DND-41 (cell line): ENCODE measurements at places on chromosomes 3 and 15.

DNA sequence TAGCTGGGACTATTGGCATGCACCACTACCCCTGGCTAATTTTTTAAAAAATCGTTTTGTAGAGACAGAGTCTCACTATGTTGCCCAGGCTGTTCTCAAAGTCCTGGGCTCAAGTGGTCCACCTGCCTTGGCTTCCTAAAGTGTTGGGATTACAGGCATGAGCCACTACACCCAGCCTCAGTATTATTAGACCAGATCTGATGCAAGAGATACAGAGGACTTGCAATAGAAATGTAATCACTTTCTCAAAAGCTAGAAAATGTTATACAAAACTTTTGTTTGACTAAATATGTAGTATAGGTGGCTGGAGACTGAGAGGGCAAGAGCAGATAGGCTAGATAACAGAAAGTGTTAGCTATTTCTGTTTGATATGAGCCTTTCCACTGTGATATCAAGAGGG, 531.9 kb downstream of the SOX2 start:
- no peaks in the 10 kb centered on the region for H3K27me3 ChIP-seq
- no peak overlapping the region for H3K4me3 ChIP-seq
- no peak overlapping the region for H3K27ac ChIP-seq
- no peaks in the 10 kb centered on the region for H3K4me1 ChIP-seq
- DNase-seq, result no peak
- H3K36me3 ChIP-seq, result no peaks in the 10 kb centered on the region

DNA sequence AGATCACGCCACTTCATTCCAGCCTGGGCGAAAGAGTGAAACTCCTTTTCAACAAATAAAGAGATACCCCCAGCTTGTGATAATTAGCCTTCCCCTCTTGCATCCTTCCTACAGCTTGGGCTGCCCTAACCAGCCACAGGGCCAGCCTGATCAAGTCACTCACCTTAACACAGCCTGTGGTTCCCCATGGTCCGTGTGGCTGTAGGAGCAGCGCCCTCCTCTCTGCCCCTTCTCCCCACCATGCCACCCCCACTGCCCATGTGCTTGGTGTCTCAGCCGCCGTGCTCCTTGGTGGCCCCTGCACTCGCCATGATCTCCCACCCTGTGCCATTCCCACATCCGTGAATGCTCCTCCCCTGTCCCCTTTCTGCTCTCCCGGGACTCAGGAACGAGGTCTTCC, 13.2 kb upstream of the RPP14 start:
- H3K4me1 ChIP-seq, result no peaks in the 10 kb centered on the region
- H3K27ac ChIP-seq, result no peak overlapping the region
- no peaks in the 10 kb centered on the region; the same call in 1 of the 2 replicates for H3K36me3 ChIP-seq
- no peak for DNase-seq
- no peak overlapping the region for H3K4me3 ChIP-seq

GRCh38 chr3:51373658-51374421, 11.3 kb upstream of the MANF start:
- no peaks in the 10 kb centered on the region for H3K36me3 ChIP-seq
- H3K27me3 ChIP-seq, result peaks cover 6% of the 10 kb centered on the region
- no peaks in the 10 kb centered on the region for H3K4me1 ChIP-seq
- no peak for DNase-seq

GRCh38 chr3:99523431-99524127, 114.8 kb upstream of the COL8A1 start:
- H3K4me3 ChIP-seq, result no peak overlapping the region
- no peak overlapping the region for H3K27ac ChIP-seq
- no peak for DNase-seq
- H3K36me3 ChIP-seq, result no peaks in the 10 kb centered on the region

GRCh38 chr3:165339753-165340152, 143.6 kb upstream of the SLITRK3 start:
- no peaks in the 10 kb centered on the region for H3K36me3 ChIP-seq
- H3K4me3 ChIP-seq, result no peak overlapping the region
- no peaks in the 10 kb centered on the region for H3K27me3 ChIP-seq
- no peak for DNase-seq

- no peaks in the 10 kb centered on the region for H3K27me3 ChIP-seq
- no peak overlapping the region for H3K4me3 ChIP-seq
- H3K4me1 ChIP-seq, result no peaks in the 10 kb centered on the region
Measured at GRCh38 chr15:67917037-67917436, 77.2 kb upstream of the RNU6-1 start.

DNA sequence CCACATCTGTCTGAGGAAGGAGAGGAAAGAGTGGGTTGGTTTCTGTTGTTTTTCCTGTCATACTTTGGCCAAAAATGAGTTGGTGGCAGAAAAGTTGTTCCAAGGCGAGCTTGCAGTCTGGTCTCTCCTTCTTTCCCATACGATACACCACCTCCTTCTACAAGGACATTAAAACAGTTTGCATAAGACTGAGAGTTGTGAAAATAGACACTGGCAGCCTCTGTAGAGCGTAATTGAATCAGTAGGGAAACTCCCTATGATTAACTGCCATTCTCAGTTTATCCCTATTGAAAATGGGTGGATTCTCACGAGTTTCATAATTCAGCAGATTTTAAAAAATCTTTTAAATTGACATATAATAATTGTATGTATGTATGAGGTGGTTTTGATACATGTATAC, 3.7 kb upstream of the LSG1 start:
- no peak overlapping the region for H3K4me3 ChIP-seq
- no peaks in the 10 kb centered on the region; the same call in 1 of the 2 replicates for H3K36me3 ChIP-seq
- no peaks in the 10 kb centered on the region for H3K27me3 ChIP-seq
- DNase-seq, result no peak

DNA sequence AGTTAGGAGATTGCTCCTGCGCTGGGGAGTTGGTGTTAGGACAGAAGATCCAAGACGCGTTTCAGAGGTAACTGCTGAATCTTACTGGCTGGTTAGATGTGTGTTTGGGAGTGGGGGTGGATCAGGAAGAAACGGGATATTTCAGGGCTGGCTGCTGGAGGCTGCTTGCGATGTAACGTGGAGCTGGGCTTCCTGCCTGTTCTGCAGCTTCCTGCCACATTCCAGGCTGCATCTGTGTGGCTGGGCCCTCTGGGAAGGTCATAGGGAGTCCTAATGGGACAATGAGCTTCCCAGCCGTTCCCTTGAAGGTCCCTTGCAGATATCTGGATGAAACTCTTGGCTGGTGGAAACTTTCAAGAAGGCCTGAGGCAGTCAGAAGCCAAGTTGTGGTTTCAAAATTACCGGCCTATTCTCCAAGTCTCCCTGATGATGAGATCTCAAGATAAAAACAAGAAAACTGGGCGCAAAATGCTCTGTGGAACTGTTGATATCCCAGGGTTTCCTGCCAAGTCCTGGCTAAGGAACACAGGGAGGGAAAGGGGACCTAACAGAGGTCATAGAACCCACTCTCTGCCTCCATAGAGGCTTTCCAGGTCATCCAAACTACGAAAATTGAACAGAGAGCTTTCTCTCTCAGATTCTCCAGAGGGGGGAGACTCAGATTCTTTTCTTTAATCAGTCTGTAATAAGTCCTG, 67.0 kb downstream of the NOX5 start:
- no peak for DNase-seq
- peaks cover 39% of the 10 kb centered on the region for H3K27me3 ChIP-seq
- H3K4me1 ChIP-seq, result no peaks in the 10 kb centered on the region
- H3K36me3 ChIP-seq, result no peaks in the 10 kb centered on the region
- no peak overlapping the region for H3K27ac ChIP-seq

DNA sequence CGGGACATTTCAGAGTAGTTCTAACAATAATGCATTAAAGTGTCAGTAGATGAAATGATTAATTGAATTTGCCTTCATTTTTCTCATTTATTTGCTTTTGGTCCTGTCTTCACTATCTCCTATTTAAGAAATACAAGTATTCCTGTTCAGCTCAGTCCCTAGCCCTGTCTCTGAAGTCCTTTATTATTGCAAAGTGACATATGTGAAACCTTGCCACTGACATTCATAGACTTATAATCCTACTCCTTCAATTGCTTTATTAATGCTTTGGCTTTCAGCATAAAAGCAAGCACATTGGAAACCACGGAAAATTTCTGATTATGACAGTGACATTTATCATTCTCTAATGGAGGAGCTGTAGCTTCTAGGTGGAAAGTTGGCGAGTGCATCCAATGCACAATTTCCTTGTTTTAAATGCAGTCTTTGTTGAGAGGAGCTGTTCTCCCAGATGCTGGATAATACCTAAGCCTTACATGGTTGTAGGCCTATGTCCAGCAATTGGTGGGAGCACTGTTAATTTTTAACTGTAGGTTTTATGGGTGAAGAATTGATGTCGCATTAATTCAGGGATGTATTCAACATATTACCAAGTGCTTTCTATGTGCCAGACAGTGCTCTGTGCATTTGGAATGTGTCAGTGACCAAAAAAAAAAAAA, 337.8 kb downstream of the FEZF2 start:
- no peak for DNase-seq
- H3K4me1 ChIP-seq, result no peaks in the 10 kb centered on the region
- H3K27ac ChIP-seq, result no peak overlapping the region
- H3K4me3 ChIP-seq, result no peak overlapping the region
- H3K36me3 ChIP-seq, result no peaks in the 10 kb centered on the region

DNA sequence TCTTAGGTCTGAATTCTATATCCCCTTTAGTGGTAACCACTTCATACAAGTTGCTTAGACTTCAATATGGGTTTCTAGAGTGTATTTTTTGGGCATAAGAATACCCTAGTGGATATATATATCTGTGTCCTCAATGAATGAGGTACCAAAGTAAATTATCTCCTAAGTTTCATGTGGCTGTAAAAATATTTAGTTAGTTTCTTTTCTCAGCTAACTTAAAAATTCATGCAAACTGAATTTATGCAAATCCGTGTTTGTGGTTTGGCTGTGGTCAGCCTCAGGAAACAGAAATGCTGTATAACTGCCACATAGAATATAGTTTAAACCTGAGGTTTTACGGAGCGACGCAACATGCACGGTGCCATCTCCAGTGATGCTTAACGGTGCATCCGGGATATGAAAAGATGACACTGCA, 80.3 kb downstream of the PEX5L start:
- H3K36me3 ChIP-seq, result peaks cover 3% of the 10 kb centered on the region; the same call in 1 of the 2 replicates
- DNase-seq, result peak; percentile 89
- peak overlapping the region; percentile 97 for H3K27ac ChIP-seq
- no peak overlapping the region for H3K4me3 ChIP-seq
- no peaks in the 10 kb centered on the region for H3K27me3 ChIP-seq
- peaks cover 84% of the 10 kb centered on the region for H3K4me1 ChIP-seq

GRCh38 chr15:82554351-82554750, 14.1 kb upstream of the RPS17 start:
- H3K36me3 ChIP-seq, result no peaks in the 10 kb centered on the region
- no peaks in the 10 kb centered on the region for H3K4me1 ChIP-seq
- peaks cover 23% of the 10 kb centered on the region for H3K27me3 ChIP-seq
- no peak for DNase-seq

- H3K4me3 ChIP-seq, result no peak overlapping the region
- H3K27me3 ChIP-seq, result peaks cover 13% of the 10 kb centered on the region
- no peaks in the 10 kb centered on the region for H3K36me3 ChIP-seq
- no peaks in the 10 kb centered on the region for H3K4me1 ChIP-seq
- no peak for DNase-seq
- no peak overlapping the region for H3K27ac ChIP-seq
Measured at GRCh38 chr3:169604118-169604517, 59.4 kb downstream of the MECOM start.

- H3K27ac ChIP-seq, result no peak overlapping the region
- no peaks in the 10 kb centered on the region for H3K4me1 ChIP-seq
- DNase-seq, result no peak
- H3K27me3 ChIP-seq, result peaks cover 2% of the 10 kb centered on the region
- no peak overlapping the region for H3K4me3 ChIP-seq
- no peaks in the 10 kb centered on the region for H3K36me3 ChIP-seq
Measured at GRCh38 chr15:100759698-100760356, 119.8 kb upstream of the ALDH1A3 start.

DNA sequence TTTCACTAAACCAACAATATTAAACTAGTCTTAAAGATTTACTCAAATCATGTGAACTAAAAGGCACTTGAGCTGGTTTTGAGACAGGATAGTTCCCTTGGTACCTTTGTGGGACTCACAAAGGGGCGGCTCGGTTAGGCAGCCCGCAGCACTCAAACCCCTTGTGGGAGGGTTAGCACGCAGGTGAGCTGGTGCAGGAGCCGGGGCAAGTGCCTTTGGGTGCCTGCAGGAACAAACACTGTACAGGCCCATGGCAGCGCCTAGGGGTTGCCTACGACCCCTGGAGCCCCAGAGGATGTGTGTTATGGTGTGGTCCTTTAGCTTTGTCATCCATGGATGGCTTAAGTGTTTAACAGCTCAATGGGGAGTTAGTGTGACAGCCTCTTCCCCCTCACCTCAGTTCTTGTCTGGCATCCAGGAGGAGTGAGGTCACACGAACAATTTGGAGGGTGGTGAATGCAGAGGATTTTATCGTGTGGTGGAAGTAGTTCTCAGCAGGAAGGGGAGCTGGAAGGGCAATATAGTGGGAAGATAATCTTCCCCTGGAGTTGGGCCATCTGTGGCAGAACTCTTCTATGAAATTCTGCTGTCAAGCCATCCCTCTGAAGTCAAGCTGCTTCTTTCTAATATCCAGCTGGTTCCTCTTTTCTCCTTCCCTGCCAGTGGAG, 470.9 kb downstream of the RBMS3 start:
- no peaks in the 10 kb centered on the region for H3K4me1 ChIP-seq
- no peak overlapping the region for H3K4me3 ChIP-seq
- DNase-seq, result no peak

GRCh38 chr3:72334681-72335457, 513.4 kb downstream of the SHQ1 start:
- no peaks in the 10 kb centered on the region for H3K27me3 ChIP-seq
- no peaks in the 10 kb centered on the region for H3K36me3 ChIP-seq
- H3K27ac ChIP-seq, result no peak overlapping the region
- no peak for DNase-seq

DNA sequence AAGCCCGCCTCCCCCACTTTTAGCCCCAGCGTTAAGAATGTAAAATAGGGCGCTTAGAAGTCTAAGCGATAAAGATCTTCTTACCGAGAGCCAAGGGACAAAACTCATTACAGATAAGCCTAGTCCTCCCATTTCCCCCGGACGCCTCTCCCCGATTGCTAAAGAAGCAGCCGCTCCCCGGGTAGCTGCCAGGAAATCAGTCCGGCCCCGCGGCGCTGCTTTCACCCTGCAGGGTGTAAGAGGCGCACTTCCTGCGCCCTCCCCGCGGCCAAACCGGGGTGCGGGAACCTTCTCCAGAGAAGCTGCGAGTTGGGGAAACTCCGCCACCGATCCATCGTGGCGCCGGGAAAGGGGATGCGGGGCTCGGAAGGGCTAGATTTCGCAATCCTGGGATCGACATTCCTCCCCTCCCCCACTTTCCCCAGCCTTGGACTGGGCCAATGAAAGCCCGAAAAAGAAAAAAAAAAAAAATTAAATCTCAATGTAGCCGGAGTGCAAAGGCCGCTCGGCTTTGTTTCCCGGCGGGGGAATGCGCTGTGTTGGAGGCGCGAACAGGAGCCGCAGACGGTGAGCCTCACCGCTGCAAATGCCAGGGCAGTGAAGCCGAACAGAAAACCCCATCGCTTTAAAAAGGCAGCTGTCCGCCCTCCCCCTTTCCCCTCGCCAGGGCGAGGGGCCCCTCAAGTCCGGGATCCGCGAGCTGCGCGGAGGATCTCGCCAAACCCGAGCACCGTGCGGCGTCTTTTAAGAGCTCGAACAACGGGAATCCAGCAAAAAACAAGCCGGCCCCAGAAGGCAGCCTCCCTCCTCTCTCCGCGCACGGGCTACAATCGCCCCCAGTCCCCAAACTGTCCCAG, 626 bp upstream of the PTPRG start:
- peaks cover 28% of the 10 kb centered on the region for H3K4me1 ChIP-seq
- no peaks in the 10 kb centered on the region for H3K27me3 ChIP-seq
- H3K36me3 ChIP-seq, result no peaks in the 10 kb centered on the region
- peak; percentile 81 for DNase-seq
- H3K4me3 ChIP-seq, result peak overlapping the region; percentile 40; the same call in 1 of the 2 replicates
- H3K27ac ChIP-seq, result peak overlapping the region; percentile 87

- no peak for DNase-seq
- H3K4me3 ChIP-seq, result no peak overlapping the region
- no peaks in the 10 kb centered on the region for H3K4me1 ChIP-seq
- H3K36me3 ChIP-seq, result no peaks in the 10 kb centered on the region
- H3K27ac ChIP-seq, result no peak overlapping the region
- H3K27me3 ChIP-seq, result no peaks in the 10 kb centered on the region
Measured at GRCh38 chr15:32824777-32825176, 107.0 kb downstream of the GREM1 start.
